Glomerular endothelial cell (primary cell): ENCODE measurements at places on chromosomes 5 and 9. TPM values are rescaled to one million over a fixed set of nuclear protein-coding genes. Genes with fewer than 3 reads are reported as not detected.

DNA sequence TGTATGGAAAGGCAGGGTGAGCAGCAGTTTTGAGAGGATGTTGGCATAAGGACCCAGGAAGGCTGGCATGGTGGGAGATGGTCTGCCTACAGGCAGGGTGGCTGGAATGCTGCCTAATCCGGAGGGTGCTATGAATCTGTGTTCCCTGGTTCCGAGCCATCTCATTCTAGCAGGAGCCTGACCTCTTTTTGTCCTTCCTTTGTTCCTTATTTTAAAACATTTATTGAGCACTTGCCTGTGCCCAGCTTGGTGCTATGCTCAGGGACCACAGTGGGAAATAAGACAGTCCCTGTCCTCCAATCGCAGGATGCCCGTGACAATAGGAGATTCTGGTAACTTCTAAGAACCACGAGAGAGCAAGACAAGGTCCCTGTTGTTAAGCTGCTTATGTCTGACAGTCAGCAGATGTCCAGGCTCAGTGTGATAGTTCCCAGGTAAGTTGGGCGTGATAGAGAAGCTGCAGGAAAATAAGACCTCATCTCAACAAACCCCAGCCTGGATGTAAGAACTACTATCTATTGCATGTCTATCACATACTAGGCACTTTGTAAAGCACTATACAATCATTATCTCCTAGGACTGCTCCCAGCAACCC, 9.1 kb upstream of the ZBTB34 start:
- DNase-seq, result no peak

- no peak for DNase-seq
Measured at GRCh38 chr9:115923410-115923809, 230.2 kb upstream of the PAPPA start.

- no peak for DNase-seq
Measured at GRCh38 chr9:108016446-108016845, 526.9 kb upstream of the KLF4 start.

- DNase-seq, result no peak
Measured at GRCh38 chr5:171601266-171601881, 181.9 kb downstream of the FGF18 start.

- DNase-seq, result no peak
Measured at GRCh38 chr9:126497660-126498275, 116.0 kb upstream of the LMX1B start.

DNA sequence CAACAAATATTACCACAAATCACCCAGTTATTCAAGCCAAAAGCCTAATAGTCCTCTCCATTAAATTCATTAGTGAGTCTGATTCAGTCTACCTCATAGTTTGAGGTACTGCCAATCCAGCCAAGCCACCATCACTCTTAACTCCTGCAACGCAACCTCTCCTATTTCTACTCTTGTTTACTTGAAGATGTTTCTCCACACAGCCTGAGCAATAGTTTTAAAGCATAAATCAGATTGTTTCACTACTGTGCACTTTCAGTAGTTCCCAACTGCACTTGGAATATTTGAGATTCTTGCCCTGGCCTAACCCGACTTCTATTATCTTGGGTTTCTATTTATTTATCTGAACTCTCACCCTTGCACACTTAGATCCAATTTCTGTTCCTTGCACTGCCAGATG, 85.5 kb downstream of the YIPF5 start:
- no peak for DNase-seq

- DNase-seq, result no peak
Measured at GRCh38 chr5:55230086-55230629, 3.0 kb upstream of the MCIDAS start.

DNA sequence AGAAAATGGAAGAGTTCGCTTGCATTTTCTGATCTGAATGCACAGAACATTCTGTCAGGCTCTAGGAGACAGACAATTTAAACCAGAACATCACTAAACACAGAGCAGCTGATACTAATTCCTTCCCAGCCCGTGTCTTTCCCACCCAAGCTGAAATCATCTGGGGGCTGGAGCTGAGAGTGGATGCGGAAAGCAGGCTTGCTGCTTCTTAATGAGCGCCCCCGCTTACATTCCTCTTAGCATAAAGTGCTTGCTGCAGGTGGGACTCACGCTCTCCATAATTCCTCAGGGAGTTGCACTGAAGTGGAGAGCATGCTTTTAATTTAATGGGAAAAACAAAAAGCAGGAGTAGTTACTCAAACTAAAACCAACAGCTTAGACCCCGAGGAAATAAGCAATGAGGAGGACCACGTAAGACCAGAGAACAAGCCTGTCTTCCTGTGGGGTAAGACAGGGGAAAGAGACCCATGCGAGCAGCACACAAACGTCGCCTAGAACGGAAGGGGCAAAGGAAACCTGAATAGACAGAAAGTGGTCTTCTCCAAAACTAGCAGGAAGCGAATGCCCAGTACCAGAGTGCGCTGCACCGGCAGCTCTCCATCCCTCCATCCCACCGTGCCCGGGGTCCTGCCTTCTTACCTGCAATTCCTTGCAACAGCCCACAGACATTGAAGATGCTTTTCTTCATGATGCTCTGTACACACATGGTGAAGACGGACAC, 139.3 kb downstream of the LHFPL2 start:
- no peak for DNase-seq

DNA sequence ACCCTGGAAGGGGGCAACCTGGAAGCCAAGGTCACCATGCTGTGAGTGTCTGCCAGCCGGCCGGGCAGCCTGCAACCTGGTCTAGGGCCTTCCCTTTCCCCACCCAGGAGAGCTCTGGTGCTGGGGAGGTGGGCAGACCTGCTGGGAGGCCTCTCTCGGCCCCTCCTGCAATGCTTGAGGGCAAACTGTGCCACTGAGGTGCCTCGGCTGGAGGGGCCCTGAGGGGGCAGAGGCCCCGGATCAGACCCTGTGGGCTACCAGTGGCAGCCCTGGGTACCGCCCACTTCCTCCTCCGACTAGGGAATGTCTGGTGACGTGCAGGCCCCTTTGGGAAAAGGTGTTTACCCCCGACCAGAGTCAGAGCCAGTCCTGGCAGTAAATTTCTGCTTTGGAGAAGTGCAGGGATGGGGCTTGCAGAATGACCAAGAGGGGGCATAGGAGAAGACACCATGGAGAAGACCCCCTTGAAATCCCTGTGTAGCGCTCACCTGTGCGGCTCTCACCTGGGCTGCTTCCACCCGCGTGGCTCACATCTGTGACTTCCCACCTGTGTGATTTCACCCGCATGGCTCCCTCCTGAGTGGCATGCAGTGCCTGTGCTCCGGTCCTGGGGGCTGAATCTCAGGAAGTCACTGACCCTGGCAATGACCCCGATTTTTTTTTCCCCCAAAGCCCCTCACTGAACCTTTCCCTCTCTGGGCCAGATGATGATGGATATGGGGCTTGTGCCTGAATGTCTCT, 1.1 kb downstream of the LCN1 start:
- DNase-seq, result no peak

GRCh38 chr9:102479191-102479590, 515.9 kb upstream of the CYLC2 start:
- DNase-seq, result no peak

DNA sequence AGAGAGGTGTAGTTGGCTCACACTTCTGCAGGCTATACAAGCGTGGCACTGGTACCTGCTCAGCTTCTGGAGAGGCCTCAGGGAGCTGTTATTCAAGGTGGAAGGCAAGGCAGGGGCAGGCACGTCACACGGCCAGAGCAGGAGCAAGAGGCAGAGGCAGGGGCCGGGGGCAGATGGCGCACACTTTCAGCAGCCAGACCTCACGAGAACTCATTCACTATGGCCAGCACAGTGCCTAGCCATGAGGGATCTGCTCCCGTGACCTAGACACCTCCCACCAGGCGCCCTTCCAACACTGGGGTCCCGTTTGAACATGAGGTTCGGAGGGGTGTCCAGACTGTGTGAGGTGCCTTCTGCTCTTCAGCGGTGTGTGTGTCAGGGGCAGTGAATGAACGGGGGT, 71.0 kb upstream of the FCN1 start:
- no peak for DNase-seq

- no peak for DNase-seq
Measured at GRCh38 chr9:128416014-128416413, 4.6 kb upstream of the CERCAM start.

- DNase-seq, result no peak
Measured at GRCh38 chr9:6567140-6567591, 78.4 kb downstream of the GLDC start.

DNA sequence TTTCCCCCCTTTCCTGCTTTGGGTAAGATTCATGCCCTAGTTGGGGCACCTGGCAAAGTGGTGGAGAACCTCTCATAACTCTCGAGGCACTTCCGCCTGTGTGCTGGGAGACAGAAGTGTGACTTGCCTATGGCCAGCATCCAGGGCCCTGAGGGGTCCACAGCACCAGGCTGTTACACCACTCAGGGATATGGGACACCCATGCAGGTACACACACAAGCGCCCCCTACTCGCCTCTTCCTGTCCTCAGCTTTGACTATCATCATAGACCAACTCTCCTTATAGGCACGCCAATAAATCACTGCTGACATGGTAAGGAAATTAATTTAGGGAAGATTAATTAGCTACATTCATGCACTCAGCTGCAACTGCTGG, 45.4 kb downstream of the SHB start:
- no peak for DNase-seq

- DNase-seq, result no peak
Measured at GRCh38 chr9:116724123-116724522, 37.0 kb downstream of the TRIM32 start.

DNA sequence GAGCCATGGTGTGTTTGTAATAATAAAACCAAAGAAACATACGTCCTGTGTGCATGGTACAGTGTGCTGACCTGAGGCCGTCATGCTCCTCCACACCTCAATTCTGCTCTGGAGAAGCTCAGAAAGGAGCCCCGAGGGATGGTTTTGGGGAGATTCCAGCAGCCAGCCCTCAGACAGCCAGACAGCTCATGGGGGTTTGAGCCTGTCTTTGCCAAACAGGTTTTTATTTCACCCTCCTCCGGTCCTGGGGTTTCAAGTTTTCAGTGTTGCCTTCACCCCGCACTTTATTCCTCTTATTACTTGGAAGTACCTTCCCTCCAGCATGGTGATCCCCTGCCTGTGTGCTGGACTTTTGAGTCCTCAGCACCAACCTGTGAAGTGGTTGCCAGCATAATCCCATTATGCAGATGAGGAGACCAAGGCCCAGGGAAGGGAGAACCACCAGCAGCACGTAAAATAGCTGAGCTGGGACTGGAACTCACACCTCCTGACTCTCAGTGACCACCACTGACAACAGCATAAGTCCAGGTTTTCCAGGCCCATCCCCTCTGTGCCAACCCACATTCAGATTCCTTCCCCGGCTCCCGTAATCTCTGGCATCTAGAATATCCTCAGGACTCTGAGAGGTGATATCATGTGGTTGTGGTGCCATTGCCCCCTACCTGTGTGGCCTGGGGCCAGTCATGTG, 35.1 kb downstream of the TGFBI start:
- DNase-seq, result no peak

GRCh38 chr5:135139381-135140134, 105.5 kb upstream of the PITX1 start:
- DNase-seq, result no peak

DNA sequence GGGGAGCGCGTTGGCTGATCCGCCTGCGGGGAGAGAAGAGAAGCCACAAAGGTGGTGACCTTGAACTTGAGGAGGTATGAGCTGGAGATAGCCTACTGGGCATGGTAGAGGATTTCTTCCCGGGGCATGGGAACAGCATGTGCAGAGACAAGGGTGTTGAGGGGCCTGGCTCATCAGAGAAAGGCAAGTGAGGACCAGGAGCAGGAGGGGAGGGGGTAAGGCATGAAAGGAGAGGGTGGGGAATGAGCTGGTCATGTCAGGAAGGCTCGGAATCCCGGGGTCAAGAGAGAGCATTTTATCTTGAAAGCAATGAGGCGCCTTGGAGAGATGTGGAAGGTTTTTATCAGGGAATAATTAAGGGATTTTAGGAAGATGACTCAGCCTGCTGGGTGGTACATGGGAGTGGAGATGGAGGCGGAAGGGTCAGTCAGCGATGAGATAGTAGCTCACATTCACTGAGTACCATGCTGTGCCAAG, 121.1 kb downstream of the LHX2 start:
- DNase-seq, result no peak

- no peak for DNase-seq
Measured at GRCh38 chr5:75438722-75439121, 72.7 kb downstream of the CERT1 start.

DNA sequence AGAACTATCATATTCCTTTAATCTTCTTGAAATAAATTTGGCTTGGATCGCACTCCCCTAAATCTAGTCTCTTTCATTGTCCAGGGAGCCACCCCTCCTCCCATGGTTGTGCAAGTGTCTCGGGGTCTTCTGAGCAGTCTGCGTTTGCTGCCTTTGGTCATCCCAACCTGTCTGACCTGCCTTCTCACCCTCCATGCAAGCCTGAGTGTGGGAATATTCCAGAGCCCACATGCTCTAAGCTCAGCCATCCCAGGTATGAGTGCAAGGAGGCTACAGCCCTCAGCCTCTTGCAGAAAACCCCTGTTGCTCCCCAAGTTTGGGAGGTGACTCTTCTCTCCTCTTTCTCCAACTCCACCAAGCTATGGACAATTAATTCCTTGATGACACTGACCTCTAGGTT, 7.7 kb upstream of the CTSL start:
- no peak for DNase-seq

- DNase-seq, result no peak
Measured at GRCh38 chr5:122972877-122973276, 63.6 kb downstream of the PPIC start.

- no peak for DNase-seq
Measured at GRCh38 chr5:83353231-83353630, 118.3 kb upstream of the VCAN start.

DNA sequence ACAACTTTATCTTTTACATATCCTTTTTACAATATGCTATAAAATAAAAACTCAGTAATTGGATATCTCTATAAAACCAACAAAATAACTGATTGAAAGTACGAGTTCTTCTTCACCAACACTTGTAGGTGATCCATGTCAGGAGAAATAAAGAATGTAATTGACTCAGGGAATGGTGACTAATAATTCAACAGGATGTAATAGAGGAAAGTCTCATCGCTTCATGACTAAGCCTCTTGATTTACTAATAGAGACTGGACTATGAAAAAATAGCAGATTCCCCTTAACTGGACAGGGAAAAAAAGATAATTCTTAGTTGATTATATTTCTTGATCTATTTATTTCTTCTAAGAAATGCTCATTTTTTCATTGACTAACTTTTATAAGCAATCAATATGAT, 507.7 kb upstream of the PTGER4 start:
- no peak for DNase-seq

- no peak for DNase-seq
Measured at GRCh38 chr5:127732963-127733362, 29.8 kb downstream of the CCDC192 start.

AHRR gene
- 23.9 and 32.1 TPM in 2 replicates for total RNA-seq

CARD9 gene
- total RNA-seq, result 0.15 and 0.23 TPM in 2 replicates

ANKDD1B gene
- total RNA-seq, result 0.53 and 0.70 TPM in 2 replicates

CERCAM gene
- 56.8 and 81.3 TPM in 2 replicates for total RNA-seq

ZNF462 gene
- 10.4 and 13.7 TPM in 2 replicates for total RNA-seq

CCDC171 gene
- 0.58 TPM in 2 replicates for total RNA-seq

ARHGEF39 gene
- 0.39 and 0.58 TPM in 2 replicates for total RNA-seq

CCNO gene
- 0.10 and 0.70 TPM in 2 replicates for total RNA-seq

PCDHB15 gene
- 0.97 and 1.7 TPM in 2 replicates for total RNA-seq

LCN15 gene
- total RNA-seq, result 0.29 TPM in 1 of 2 replicates, not detected in the other

MEIKIN gene
- not detected in 2 replicates for total RNA-seq

SLC28A3 gene
- under 0.01 TPM in 2 replicates for total RNA-seq

GALNT12 gene
- 0.99 and 2.6 TPM in 2 replicates for total RNA-seq
